ENCODE measurements at places on chromosomes 4 and X. TPM values are rescaled to one million over a fixed set of nuclear protein-coding genes. Genes with fewer than 3 reads are reported as not detected.

Gene DRD5
- not detected for total RNA-seq

- peak overlapping the region; percentile 26 for H3K27ac ChIP-seq
- H3K4me1 ChIP-seq: no peaks in the 10 kb centered on the region
- H3K4me3 ChIP-seq: no peak overlapping the region
- H3K27me3 ChIP-seq: no peaks in the 10 kb centered on the region
- no peaks in the 10 kb centered on the region for H3K36me3 ChIP-seq
- DNase-seq: no peak
Observed at GRCh38 chr4:123304151-123304964, 92.2 kb upstream of the SPRY1 start.

GRCh38 chrX:9163214-9163709, 129.3 kb upstream of the FAM9B start:
- peaks cover 4% of the 10 kb centered on the region for H3K4me1 ChIP-seq
- no peak for DNase-seq
- no peak overlapping the region for H3K27ac ChIP-seq
- H3K4me3 ChIP-seq: no peak overlapping the region
- no peaks in the 10 kb centered on the region for H3K36me3 ChIP-seq

GRCh38 chr4:6753103-6753560, 29.4 kb upstream of the KIAA0232 start:
- H3K36me3 ChIP-seq: no peaks in the 10 kb centered on the region
- H3K4me3 ChIP-seq: no peak overlapping the region
- H3K4me1 ChIP-seq: no peaks in the 10 kb centered on the region
- no peaks in the 10 kb centered on the region for H3K27me3 ChIP-seq
- no peak overlapping the region for H3K27ac ChIP-seq

GRCh38 chr4:22607382-22607781, 85.4 kb upstream of the GBA3 start:
- no peak overlapping the region for H3K27ac ChIP-seq
- no peaks in the 10 kb centered on the region for H3K4me1 ChIP-seq
- no peak overlapping the region for H3K4me3 ChIP-seq
- DNase-seq: peak; percentile 29
- H3K36me3 ChIP-seq: no peaks in the 10 kb centered on the region

DNA sequence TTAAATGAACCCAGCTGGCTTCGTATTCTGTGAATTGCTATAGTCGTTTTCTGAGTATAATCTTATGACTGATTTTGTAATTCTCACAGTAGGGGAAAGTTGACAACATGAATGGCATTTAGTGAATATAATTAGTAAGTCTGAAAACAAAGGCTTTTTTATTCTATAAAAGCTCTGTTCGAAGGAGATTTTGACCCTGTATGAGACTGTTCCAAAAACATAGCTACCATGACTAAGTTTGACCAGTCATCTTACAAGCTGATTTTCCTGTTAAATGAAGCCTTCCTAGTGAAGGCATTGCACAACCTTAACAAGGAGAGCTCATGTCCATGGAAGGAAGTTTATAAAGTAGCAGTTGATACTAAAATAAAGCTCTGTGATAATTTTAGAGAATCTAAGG, 242.3 kb downstream of the RPA4 start:
- no peaks in the 10 kb centered on the region for H3K4me1 ChIP-seq
- H3K27me3 ChIP-seq: no peaks in the 10 kb centered on the region

DNA sequence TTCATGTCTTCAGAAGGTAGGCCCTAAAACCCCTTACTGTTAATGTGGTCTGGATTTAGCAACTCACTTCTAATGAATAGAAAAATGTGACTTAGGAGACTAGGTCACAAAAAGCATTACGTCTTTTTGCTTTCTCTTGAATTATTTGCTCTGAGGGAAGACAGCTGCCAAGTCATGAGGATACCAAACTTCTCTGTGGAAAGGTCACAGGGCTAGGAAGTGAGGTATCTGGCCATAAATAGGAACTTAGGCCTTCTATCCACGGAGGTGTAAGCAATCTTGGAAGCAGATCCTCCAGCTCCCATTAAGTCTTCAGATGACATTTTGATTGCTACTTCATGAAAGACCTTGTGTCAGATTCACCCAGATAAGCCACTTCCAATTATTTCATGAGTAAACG, 120.6 kb downstream of the JADE1 start:
- no peak overlapping the region for H3K4me3 ChIP-seq
- H3K36me3 ChIP-seq: peaks cover 1% of the 10 kb centered on the region
- no peaks in the 10 kb centered on the region for H3K4me1 ChIP-seq
- no peaks in the 10 kb centered on the region for H3K27me3 ChIP-seq
- no peak overlapping the region for H3K27ac ChIP-seq

All from heart left ventricle (tissue), 16 donors.